ENCODE measurements at places on chromosomes 3 and 15.

- DNase-seq = no peak
These were observed 3.0 kb downstream of the SNTN start for GRCh38 chr3:63655519-63655918.

GRCh38 chr15:62173215-62173614 lies 8.1 kb upstream of the C2CD4B start:
- DNase-seq = no peak

DNA sequence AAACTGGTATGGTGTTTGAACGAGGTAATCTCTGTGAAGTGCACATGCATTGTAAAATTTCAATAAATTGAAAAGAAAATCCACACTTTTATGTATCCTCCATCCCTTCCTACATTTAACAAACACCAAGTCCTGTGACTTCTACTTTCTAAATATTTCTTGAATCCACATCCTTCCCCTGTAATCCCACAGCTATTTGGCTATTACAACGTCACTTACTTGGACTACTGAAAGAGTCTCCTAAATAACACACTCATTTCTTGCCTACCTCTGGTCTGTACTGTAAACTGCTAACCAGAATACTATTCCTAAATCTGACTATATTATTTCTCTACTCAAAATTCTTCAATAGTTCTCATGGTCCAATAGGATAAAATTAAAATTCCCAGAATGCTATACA lies 176.1 kb downstream of the NEK10 start:
- DNase-seq = no peak

- DNase-seq = no peak
These were observed 102.6 kb upstream of the IL12A start for GRCh38 chr3:159886050-159886449.

- DNase-seq = peak; percentile 57
These were observed 214.5 kb downstream of the ZIC4 start for GRCh38 chr3:147191795-147192385.

- no peak for DNase-seq
These were observed 102.4 kb downstream of the LRIG1 start for GRCh38 chr3:66398228-66399025.

DNA sequence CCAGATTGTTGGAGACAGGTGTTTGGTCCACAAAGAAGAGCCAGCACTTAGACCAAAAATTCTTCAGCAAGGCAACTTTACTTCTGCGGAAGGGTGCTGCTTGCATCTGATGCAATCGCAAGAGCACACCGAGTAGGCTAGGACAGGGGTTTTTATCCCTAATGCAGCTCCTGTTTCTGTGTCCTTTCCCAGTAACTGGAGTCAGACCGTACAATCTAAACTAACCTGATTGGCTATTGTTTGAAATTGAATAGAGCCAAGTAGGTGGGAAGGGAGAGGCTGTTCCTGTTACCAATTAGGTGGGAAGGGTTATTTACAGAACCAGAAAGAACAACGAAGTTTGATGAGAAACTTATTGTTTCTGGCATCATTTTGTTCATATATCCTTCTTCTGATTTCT lies 77.6 kb downstream of the CHCHD4 start:
- DNase-seq = no peak

DNA sequence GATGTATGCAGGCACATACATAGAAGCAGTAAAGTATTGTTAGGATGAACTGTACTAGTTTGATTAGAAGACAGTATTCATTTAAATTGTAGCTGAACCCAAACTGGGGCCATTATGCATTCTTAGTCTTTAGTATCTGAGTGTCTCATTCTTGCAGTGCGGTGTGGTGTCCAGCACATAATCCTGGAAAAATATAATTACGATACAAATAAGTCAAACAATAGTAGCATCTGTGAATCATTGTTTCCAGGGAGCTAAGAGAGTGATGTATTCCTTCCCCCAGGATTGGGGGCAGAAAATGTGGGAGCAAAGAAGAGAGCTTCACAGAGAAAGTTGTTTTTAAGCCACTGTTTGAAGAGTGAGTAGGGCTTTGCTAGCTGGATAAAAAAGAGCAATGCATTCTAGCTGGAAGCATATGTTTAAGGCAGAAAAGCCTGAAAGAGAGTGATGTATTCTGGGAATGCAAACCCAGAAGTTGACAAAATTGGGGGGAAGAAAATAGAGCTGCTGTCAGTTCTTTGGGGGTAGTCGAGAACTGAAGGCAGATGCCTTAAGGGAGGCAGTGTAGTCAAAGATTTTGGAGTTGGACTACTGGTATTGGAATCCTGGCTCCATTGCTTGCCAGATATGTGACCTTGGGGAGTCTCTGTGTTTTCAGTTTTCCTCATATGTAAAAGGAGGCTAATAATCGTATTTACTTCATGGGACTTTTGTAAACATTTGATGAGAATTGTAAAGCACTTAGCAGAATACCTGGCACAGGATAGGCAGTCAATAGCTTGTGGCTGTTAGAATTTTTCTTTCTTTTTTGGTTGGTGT lies 14.1 kb downstream of the SLMAP start:
- no peak for DNase-seq

DNA sequence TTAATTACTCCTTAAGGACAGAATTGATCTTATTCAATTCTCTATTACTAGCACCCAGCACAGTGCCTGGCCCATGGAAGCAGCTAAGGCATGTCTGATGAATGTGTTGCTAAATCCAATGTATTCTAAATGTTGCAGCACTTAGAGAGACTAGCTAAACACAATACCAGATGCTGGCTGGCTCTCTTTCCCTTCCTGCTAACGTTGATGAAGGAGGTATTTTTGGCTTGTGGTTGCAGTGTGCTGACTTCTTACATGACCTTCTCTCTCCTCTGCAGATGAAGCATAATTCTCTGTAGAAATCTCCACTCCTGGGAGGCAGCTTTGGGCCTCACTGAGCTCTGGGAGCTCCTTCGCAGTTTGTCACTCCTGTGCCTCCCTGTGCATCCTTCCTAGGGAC lies 183.6 kb downstream of the PEX5L start:
- DNase-seq = no peak

DNA sequence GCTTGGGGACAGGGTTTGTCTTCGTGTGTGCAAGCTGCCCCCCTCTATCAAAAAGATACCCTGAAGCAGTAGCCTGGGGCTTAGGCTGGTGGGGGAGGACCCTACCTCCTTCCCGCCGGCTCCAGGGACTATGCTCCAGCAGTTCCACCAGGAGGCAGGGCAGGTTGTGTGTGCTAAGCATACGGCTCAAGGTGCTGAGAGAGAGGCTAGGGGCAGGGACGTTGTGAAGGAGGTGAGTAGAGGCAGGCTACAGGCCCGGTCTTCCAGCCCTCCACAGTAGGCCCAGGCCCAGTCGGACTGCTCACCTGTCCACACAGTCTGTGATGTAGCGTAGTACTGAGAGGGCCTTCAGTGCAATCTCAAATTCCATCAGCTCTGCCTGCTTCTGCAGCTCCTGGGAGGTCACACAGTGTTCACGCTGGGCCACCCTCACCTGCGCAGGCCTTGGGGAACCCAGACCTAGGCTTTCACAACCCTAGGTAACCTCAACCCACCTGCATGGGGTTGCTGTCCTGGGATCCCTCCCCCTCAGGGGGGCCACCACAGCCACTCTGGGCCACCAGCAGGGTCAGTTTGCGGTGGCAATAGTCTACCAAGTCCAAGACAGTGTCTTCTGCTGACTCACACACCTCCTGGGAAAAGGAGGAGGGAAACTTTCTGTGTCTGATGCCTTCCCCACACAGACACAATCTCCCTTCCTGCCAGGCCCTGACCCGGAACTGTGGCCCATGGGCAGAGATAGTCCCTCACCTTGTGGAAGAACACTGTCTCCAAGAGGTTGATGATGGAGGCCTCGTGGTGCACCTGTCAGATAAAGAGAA lies 2.4 kb upstream of the RASSF1 start:
- DNase-seq = no peak

DNA sequence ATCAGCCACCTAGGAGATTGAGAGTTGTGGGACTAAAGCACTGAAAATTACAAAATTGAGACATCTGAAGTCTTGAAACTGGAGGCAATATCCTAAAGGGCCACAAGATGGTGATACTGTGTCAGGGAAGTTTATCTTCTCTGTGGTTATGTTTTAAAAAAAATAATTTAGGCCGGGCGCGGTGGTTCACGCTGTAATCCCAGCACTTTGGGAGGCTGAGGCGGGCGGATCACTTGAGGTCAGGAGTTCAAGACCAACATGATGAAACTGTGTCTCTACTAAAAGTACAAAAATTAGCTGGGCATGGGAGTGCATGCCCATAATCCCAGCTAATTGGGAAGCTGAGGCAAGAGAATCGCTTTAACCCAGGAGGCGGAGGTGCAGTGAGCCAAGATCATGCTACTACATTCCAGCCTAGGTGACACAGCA lies 17.9 kb upstream of the NIT2 start:
- DNase-seq = peak; percentile 76

DNA sequence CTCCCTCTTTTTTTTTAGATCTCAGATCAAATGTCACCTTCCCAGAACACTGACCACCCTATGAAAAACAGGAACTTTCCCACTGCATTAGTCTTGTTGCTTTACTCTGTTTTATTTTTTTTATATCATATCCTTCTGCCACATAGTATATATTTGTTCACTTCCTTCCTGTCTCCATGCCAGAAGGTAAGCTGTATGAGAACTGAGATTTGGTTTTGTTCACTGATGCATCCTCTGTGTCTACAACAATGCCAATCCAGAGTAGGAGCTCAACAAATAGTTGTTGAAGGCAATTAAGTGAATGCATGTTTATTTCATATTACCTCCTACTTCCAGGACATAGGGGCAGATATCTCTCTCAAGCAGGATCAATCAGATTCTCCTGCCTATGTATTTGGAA lies 114.4 kb downstream of the TPRG1 start:
- DNase-seq = no peak

DNA sequence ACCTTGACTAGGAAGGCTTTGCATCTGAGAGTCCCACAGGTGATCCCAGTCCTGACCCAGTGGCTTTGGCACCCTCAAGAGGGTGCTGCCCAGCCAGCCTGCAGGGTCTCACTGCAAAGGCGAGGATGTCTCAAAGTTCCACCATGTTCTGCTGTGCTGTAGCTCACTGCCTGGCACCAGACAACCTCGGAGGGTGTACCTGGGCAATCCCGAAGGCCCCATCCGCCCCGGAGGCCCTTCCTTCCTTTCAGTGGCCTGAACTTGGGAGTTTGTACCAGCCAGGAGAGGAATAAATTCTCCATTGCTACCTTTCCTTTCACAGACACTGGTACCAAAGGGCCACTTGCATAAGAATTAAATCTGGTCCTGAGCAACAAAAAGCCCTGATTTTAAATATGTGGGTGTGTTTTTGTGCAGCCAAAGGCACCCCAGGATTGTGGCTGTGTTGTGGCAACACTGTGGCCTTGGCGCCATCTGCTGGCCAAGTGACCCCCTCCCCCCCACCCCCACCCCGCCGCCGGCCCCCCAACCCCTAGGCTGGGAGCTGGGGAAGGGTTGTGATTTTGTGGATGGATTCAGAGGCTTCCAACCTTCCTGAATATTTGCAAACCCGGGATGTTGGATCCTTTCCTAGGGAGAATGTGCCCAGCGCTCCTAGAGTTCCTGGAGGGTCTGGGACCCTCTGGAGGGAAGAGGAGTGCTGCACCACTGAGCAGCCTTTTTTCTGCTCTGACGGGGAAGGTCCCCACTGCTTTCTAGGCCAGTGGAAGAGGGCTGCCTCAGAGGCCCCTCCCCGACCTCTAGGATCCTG lies 9.7 kb upstream of the PTPN23 start:
- DNase-seq = peak; percentile 43

DNA sequence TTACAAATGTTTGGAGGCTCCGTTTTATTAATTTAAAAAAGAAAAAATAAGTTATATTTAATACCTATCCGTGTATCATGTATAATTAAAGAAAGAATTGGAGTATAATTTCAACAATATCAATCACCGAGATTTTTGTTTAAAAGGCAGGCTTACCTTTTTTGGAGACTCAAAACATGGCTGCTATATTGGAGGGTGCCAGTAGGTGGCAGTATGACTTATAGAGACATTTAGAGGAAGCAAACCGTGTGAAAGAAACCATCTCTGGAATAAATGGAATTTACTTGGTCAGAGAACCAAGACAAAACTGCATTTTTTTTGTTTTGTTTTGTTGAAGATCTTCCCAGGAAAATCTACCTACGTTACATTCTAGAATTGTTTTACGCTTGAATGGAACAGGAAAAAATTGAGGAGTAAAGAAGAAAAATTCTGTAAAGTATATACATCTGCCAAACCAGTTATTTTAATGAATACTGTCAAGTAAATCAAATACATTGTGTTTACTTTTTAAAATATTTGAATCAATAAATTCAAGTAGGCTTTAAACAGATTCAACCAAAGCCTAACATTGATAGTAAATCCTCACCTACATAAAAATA lies 802.6 kb upstream of the ALCAM start:
- peak; percentile 83 for DNase-seq

GRCh38 chr3:195224980-195225580 lies 45.9 kb downstream of the XXYLT1 start:
- DNase-seq = no peak

DNA sequence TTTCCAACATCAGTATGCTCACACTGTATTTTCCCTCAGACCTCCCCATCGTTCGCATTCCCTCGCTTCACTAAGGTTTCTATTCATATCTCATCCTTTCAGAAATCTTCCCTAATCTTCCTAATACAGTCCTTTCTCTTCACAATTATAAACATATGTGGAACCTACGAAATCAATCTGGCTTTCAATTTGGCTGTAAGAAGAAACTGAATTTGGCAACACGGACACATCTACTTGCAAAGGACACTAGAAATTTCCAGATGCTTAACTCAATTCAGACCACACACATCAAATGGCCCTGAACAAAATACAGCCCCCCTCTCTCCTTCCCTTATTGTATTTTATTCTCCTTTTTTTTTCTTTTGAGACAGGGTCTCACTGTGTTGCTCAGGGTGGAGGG lies 39.1 kb upstream of the TM4SF19 start:
- DNase-seq = no peak

GRCh38 chr15:40929660-40930429 lies 705 bp downstream of the DLL4 start:
- peak; percentile 68 for DNase-seq
